Activated T-cell treated with anti-CD3 and anti-CD28 coated beads for 1 hour (primary cell): ENCODE measurements at places on chromosomes 13 and 19.

GRCh38 chr19:48613852-48614435 is 932 bp downstream of the FAM83E start:
- DNase-seq = no peak

GRCh38 chr19:6532244-6532999 is 1.6 kb downstream of the TNFSF9 start:
- DNase-seq = no peak

DNA sequence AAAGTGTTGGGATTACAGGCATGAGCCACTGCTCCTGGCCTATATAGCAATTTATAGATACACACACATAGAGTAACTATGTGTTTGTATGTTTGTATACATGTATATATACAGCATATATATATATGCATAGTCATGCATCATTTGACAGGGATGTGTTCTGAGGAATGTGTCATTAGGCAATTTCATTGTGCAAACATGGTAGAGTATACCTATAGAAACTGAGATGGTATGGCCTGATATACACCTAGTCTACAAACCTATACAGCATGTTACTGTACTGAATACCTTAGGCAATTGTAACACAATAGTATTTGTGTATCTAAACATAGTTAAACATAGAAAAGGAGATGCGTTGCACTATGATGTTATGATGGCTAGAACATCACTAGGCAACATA is 53.0 kb upstream of the PCCA start:
- DNase-seq = no peak

GRCh38 chr19:56066152-56067023 is 54.7 kb downstream of the ZNF787 start:
- peak; percentile 55 for DNase-seq

- DNase-seq = peak; percentile 94
Measured at GRCh38 chr19:11380653-11381537, 3.2 kb downstream of the EPOR start.

GRCh38 chr13:75309981-75310580 is 171.9 kb downstream of the TBC1D4 start:
- no peak for DNase-seq

DNA sequence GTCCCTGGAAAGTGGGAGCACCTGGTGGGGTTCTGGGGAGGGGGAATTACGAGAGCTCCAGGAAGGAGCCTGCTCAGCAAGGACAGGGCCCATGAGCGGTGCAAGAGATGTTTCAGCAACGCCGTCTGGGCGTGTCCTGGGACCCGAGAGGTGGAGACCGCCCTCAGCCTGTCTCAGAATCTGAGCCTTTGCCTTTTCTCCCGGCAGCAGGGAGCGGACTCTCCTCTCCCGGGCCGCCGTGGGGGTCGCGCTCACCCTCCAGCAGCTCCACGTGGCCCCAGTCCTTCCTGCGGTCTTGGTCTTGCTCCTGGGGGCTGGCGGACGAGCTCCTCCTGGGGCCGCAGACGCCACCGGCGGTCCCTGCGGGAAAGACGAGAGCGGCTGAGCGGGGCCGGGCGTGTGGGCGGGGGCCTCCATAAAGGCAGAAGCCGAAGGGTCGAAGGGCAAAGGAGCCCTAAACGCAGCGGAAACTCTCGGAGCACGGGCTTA is 714 bp downstream of the POLRMT start:
- DNase-seq = no peak

GRCh38 chr13:24100188-24100587 is 60.3 kb upstream of the SPATA13 start:
- no peak for DNase-seq

DNA sequence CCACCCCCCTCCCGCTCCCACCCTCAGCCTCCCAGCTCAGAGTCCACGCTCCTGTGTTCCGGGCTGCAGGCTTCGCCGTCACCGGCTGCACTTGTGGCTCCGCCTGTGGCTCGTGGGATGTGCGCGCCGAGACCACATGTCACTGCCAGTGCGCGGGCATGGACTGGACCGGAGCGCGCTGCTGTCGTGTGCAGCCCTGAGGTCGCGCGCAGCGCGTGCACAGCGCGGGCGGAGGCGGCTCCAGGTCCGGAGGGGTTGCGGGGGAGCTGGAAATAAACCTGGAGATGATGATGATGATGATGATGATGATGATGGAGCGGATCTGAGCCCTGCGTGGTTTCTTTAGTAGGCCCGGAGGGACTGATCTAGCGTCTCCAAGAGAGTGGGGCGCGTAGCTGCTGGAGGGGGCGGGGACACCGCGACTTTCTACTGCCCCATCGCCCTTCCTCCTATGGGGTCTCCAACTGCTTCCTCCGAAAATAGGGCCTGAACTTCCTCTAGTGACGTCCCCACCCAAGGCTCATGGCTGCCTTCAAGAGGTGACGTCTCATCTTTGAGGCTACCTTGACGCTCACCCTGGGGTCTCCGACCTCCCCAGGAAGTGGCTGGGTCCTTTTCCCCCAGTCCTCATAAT is 1.4 kb downstream of the RETN start:
- no peak for DNase-seq

DNA sequence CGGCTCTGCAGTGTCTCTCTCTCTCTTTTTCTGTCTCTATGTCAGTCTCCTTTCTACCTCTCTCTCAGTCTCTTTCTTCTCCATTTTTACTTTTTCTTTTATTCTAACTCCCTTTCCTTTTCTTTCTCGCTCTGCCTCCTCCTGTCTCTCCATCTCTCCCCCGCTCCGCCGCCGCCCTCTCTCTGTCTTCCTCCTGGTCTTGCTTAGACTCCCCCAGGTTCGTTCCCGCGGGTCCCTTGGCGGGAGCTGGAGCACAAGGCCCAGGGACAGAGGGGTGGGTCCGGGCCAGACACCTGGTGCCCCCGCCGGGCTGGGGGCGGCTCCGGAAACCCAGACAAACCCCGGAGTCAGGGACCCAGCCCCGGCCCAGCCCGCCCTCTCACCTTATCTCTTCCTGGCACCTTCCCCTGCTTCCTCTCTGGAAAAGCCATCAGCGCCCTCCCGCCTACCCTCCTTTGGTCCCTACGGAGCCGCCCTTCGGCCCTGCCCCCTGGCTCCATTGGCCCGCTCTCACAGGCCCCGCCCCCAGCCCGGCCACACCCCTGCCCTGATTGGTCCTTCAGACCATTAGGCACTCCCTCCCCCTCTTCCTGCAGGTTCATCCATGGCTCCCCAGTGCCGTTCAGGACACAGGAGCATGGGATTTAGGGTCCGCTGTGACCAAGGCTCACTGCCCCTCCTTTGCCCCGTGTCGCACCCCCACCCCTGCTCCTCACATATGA is 15.4 kb upstream of the NOP53 start:
- no peak for DNase-seq

DNA sequence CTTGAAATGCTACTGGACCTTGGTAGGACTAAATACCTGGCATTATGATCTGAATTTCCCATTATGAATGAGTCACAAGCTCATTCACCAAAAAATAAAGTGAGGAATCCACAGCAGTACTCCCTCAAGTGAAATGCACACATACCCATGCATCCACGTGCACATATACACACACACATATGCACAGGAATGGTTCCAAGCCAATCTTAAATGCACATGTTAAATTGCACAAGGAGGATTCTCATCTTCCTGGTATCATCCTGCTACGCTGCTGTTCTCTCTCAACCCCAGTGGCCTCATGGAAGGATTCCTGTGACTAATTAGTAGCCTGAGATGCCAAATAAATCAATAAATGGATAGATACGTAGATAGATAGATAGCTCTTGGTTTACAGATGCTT is 132.1 kb upstream of the KLF12 start:
- DNase-seq = no peak

DNA sequence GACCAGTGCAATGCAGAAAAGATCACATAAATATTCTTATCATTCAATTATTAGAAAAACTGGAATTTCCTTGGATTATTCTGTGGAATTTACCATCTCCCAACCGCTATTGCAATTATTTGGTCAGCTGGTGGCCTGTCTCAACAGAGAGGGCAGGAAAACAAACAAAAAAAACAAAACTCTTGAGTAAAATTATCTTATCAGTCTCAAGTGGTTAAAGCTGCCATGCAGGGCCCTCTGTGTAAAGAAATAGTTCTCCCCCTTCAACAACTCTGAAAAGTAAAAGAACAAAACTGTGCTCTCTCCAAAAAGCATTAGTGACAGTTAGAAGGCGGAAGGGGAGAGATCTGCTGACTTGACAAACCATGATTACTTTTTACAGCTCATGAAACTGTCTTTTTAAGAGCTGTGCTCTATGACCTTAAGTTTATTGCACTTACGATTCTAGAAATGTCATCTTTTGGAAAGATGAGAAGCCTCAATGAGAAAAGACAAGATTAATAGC is 152.3 kb downstream of the DLEU7 start:
- no peak for DNase-seq

DNA sequence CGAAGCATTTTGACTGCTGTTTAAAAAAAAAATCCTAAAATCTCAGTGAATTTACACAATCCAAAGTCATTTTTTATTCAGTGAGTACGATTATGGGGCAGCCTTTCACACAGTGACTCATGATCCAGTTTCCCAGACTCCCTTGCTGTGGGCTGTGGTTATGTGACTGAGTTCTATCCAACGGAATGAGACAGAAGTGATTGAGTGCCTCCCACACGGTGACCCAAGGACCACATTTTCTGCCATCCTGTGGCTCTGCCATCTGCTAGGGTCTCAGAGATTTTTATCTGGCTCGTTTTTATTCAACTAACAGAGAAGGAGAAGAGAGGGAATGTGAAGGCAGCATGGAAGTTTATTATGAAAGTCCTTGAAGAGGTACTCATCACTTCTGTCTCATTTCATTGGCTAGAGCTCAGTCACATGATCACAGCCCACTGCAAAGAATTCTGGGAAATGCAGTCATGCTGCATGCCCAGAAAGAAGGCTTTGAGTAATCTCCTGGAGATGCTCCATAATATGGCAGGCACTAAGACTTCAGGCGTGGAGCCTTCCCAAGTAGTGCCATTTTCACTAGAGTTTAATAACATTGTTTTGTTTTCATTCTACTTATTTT is 999.4 kb downstream of the UQCRFS1 start:
- DNase-seq = no peak

- DNase-seq = no peak
Measured at GRCh38 chr13:43166644-43167457, 143.5 kb downstream of the DNAJC15 start.

GRCh38 chr13:60000081-60000480 is 163.6 kb downstream of the DIAPH3 start:
- DNase-seq = no peak

DNA sequence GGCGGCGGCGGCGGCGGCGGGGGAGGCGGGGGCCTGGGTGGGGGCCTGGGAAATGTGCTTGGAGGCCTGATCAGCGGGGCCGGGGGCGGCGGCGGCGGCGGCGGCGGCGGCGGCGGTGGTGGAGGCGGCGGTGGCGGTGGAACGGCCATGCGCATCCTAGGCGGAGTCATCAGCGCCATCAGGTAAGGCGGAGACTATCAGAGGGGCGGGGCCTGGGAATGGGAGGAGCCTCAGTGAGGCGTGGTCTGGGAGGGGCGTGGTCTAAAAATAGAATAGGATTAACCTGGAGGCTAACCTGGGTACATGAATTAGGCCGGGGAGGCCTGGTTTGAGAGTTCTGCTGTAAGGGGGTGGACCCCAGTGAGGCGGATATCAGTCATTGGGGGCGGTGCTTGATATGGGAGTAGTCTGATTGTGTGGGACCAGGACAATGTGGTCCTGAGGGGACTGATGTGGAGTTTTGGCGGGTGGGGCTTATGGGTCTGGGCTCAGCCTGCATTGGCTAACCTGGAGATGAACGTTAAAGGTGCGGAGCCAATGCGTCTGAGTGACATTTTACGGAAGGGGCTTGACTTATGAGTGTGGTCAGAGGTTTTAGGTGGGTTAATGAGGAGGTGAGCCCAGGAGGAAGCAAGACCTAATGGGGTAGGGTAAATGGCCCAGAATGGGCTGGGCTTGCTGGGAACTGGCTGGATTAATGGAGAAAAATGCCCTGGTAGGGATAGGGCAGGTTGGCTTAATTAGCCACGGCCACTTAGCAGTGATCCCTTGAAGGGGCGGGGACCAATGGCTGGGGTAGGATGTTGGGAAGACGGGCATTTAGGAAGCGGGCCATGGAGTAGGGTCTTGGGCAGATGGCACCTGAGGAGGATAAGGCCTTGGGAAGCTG is 1.4 kb downstream of the CAPNS1 start:
- peak; percentile 89 for DNase-seq

DNA sequence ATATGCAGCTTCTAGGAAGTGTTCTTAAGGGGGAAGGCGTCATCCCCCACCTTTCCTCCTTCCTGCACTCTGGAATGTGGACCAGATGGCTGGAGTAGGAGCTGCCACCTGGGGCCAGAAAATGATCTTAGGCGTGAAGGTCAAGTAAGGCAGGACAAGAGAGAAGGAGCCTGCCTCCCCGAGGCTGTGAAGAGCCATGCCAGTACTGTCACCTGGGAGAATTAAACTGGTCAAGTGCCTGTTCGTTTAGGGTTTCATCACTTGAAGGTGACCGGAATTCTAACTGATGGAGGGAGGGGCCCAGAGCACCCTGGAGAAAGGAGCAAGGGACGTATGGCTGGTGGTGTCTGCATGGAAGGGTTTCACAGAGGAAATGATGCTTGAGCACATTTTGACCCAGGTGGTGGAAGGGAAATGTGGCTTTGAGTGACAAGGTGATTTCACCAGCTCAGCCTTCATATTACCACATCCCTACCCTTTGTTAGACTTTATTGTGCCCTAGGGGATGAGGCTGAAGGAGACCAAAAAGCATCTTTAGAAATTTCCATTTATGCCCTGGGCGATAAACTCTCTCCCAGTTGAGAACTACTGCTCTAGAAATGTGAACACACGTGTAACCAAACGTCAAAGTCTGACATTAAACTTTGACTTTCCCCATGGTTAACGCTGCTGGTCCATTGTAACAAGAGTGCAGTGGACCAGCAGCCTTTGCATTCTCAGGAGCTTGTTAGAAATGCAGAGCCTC is 37.5 kb downstream of the PPP2R1A start:
- DNase-seq = no peak

DNA sequence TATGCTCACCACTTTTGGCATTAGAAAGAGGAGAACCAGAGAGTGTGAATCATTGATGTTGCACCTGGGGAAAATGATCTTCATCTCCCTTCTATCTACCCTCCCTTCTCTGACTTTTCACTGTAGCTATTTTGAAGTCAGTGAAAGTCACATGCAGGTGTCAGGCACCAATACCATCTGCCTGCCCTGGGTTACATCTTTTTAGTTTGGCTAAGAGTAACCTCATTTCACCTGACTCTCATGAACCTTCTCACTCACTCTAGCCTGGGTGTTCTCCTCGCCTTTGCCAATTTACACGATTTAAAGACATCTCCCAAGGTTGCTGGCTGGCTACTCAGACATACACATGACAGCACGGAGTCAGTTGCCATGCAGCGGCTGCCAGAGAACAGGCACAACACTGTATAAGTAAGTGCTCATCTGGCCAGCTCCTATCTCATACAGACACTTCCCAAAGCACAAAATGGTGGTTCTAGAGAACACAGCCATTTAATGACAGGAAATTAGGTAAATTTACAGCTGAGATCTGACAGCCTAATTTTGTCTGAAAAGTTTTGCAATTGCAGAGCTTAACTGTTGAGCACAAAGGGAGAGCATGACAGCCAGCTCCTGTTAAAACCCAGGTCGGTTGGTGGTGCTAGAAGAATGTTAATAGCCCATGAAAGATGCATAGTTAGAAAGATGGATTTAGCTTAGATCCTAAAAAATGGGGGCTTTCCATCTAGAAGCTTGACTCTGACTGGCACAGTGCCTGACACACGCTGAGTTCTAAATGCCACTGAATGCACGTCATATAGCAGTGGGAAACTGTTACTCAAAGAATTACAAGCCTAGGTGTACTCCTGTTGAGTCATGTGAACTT is 32.5 kb downstream of the LCP1 start:
- no peak for DNase-seq

GRCh38 chr13:84784443-84785153 is 902.3 kb upstream of the SLITRK1 start:
- DNase-seq = no peak
